ENCODE measurements at places on chromosomes 3 and 15.

GRCh38 chr3:85110393-85110792, 151.6 kb downstream of the CADM2 start:
- no peak overlapping the region for H3K4me3 ChIP-seq
- no peaks in the 10 kb centered on the region for H3K36me3 ChIP-seq
- no peaks in the 10 kb centered on the region for H3K4me1 ChIP-seq
- no peaks in the 10 kb centered on the region for H3K27me3 ChIP-seq
- DNase-seq: no peak

- H3K36me3 ChIP-seq: no peaks in the 10 kb centered on the region
- H3K27ac ChIP-seq: no peak overlapping the region
- no peak for DNase-seq
Observed at GRCh38 chr3:138440596-138440995, 6.2 kb downstream of the ESYT3 start.

GRCh38 chr3:170007031-170007663, 30.6 kb upstream of the GPR160 start:
- no peak for DNase-seq
- no peak overlapping the region for H3K27ac ChIP-seq
- H3K4me1 ChIP-seq: peaks cover 11% of the 10 kb centered on the region
- no peaks in the 10 kb centered on the region for H3K36me3 ChIP-seq
- no peaks in the 10 kb centered on the region for H3K27me3 ChIP-seq

- H3K27me3 ChIP-seq: no peaks in the 10 kb centered on the region
- H3K4me3 ChIP-seq: no peak overlapping the region
- DNase-seq: no peak
- no peaks in the 10 kb centered on the region for H3K4me1 ChIP-seq
- no peaks in the 10 kb centered on the region for H3K36me3 ChIP-seq
- H3K27ac ChIP-seq: no peak overlapping the region
Observed at GRCh38 chr3:87209111-87209510, 18.0 kb upstream of the CHMP2B start.

DNA sequence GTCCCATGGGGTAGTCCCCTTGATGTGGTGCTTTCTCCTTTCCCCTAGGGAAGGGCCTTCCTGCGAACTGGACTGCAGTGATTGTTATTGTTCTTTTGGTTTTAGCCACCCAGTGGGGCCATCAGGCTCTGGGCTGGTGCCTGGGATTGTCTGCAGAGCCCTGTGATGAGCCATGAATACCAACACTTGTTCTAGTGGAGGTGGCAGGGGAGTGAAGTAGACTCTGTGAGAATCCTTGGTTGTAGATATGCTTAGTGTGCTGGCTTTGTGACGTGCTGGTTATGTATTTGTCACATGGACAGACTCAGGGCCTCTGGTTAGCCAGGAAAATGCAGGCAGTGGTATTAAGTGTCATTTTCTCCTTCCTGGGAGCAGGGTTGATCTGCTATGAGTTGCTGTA, 51.8 kb upstream of the NDUFB4 start:
- H3K4me3 ChIP-seq: no peak overlapping the region
- no peak for DNase-seq
- H3K4me1 ChIP-seq: no peaks in the 10 kb centered on the region
- H3K27me3 ChIP-seq: no peaks in the 10 kb centered on the region
- H3K36me3 ChIP-seq: no peaks in the 10 kb centered on the region

GRCh38 chr3:126307591-126308393, 49.4 kb downstream of the KLF15 start:
- H3K4me1 ChIP-seq: no peaks in the 10 kb centered on the region
- no peak overlapping the region for H3K27ac ChIP-seq
- DNase-seq: no peak
- no peaks in the 10 kb centered on the region for H3K27me3 ChIP-seq
- no peaks in the 10 kb centered on the region for H3K36me3 ChIP-seq

DNA sequence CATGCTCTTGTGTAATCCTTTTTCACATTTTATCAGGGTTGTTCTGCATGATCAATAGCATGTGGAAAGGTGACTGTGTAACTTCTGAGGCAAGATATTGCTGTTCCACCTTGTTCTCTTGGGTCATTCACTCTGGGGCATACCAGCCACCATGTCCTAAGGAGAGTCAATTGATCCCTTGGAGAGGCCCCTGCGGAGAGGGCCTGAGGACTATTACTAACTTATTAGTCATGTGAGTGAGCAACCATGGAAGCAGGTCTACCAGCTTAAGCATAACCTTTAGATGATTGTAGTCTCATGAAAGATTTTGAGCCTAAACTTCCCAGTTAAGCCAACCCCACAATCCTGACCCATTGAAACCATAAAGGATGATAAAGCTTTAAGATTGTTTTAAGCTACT, 22.0 kb upstream of the COL6A5 start:
- no peak overlapping the region for H3K27ac ChIP-seq
- H3K4me3 ChIP-seq: no peak overlapping the region
- no peaks in the 10 kb centered on the region for H3K36me3 ChIP-seq
- DNase-seq: no peak
- no peaks in the 10 kb centered on the region for H3K4me1 ChIP-seq

DNA sequence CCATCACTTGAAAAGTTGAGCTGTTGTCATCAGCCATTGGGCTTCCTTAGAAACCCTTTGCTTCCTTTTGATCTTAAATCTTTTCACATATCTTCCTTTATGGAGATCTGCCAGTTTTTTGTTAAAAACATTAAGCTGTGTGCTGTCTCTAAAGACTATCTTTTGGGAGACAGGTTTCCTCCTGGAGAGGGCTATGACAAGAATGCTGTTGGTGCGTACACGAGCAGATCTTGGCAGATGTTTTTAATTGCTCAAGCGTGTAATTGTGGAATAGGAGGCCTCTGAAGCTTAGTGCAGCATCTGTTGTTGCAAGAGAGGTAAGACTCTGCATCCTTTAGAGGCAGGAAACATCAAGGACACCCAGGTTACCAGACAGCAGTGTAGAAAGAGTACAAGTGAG, 56.8 kb downstream of the PHLDB2 start:
- H3K27ac ChIP-seq: peak overlapping the region; percentile 51
- no peak overlapping the region for H3K4me3 ChIP-seq
- no peak for DNase-seq
- no peaks in the 10 kb centered on the region for H3K27me3 ChIP-seq

GRCh38 chr3:147304756-147305155, 101.6 kb downstream of the ZIC4 start:
- H3K4me3 ChIP-seq: no peak overlapping the region
- no peak for DNase-seq
- H3K4me1 ChIP-seq: no peaks in the 10 kb centered on the region
- peaks cover under 1% of the 10 kb centered on the region for H3K27me3 ChIP-seq
- H3K36me3 ChIP-seq: no peaks in the 10 kb centered on the region

- peaks cover 7% of the 10 kb centered on the region for H3K27me3 ChIP-seq
- DNase-seq: no peak
- H3K27ac ChIP-seq: peak overlapping the region; percentile 71
- peaks cover 54% of the 10 kb centered on the region for H3K4me1 ChIP-seq
- H3K36me3 ChIP-seq: peaks cover 1% of the 10 kb centered on the region
- no peak overlapping the region for H3K4me3 ChIP-seq
Observed at GRCh38 chr15:75693501-75694240, 19.0 kb downstream of the CSPG4 start.

GRCh38 chr15:96158938-96159337, 171.6 kb upstream of the NR2F2 start:
- H3K36me3 ChIP-seq: no peaks in the 10 kb centered on the region
- no peak overlapping the region for H3K4me3 ChIP-seq
- peak overlapping the region; percentile 64 for H3K27ac ChIP-seq
- H3K4me1 ChIP-seq: peaks cover 27% of the 10 kb centered on the region
- DNase-seq: no peak
- H3K27me3 ChIP-seq: no peaks in the 10 kb centered on the region

DNA sequence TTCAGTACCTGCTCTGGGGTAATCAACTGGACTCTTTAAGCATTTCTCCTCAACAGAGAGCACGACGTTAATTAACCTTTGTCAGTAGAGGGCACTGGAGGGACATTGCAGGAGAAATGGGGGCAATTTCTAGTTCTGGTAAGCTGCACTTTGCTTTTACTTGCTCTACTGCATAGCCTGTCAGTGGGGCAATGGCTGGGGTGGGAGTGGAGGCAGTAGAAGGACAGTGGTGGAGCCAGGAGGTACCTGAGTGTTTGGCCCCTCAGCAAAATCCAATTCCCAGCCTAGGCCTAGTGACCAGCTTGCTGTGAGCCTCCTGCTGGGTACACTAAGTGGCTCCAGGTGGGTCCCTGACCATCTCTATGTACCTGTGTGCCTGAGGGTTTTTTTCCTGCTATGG, 18.3 kb upstream of the MED12L start:
- no peaks in the 10 kb centered on the region for H3K36me3 ChIP-seq
- no peaks in the 10 kb centered on the region for H3K4me1 ChIP-seq
- no peak overlapping the region for H3K27ac ChIP-seq
- peaks cover 8% of the 10 kb centered on the region for H3K27me3 ChIP-seq
- DNase-seq: no peak

- H3K36me3 ChIP-seq: no peaks in the 10 kb centered on the region
- no peak for DNase-seq
- no peaks in the 10 kb centered on the region for H3K27me3 ChIP-seq
- no peaks in the 10 kb centered on the region for H3K4me1 ChIP-seq
Observed at GRCh38 chr3:81302045-81302444, 459.4 kb downstream of the GBE1 start.

DNA sequence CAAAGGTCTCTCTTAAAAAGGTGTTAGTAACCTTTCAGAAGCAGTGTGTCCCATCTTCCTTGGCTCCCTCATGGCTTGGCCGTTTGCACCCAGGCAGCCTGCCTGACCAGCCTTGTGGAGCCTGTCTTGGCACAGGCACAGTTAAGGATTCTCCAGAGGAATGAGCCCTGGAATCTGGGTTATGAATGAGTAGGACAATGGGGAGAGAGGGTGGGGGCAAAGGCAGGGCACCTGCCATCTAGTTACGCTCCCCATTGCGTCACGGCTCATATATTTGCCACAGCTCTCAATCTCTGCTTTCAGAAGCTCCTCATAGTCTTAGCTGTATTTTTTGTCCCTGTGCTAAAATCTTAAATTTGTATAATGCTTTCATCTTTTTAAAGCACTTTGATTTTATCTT, 50.6 kb downstream of the WDR76 start:
- H3K27me3 ChIP-seq: no peaks in the 10 kb centered on the region
- no peak for DNase-seq
- H3K4me1 ChIP-seq: peaks cover 65% of the 10 kb centered on the region

DNA sequence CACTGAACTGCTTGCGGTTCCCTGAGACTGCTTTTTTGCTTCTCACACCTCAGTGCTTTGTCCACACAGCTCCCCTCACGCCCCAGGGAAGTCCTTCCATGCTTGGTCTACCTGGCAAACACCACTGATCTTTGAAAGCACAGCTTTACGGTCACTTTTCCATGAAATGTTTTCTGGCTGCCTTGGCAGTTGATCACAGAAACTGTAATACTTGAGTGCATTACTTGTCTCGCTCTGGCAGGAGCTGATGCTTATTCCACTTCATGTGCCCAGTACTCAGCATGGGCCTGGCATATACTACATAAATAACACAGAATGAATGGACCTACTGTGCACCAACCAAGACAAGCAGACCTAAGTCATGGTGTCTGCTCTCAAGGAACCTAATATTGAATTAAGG, 121.1 kb downstream of the MEX3B start:
- H3K4me3 ChIP-seq: no peak overlapping the region
- H3K36me3 ChIP-seq: no peaks in the 10 kb centered on the region
- no peak for DNase-seq
- peak overlapping the region; percentile 61 for H3K27ac ChIP-seq
